ENCODE measurements at places on chromosomes 6 and 20. TPM values are rescaled to one million over a fixed set of nuclear protein-coding genes. Genes with fewer than 3 reads are reported as not detected.

DNA sequence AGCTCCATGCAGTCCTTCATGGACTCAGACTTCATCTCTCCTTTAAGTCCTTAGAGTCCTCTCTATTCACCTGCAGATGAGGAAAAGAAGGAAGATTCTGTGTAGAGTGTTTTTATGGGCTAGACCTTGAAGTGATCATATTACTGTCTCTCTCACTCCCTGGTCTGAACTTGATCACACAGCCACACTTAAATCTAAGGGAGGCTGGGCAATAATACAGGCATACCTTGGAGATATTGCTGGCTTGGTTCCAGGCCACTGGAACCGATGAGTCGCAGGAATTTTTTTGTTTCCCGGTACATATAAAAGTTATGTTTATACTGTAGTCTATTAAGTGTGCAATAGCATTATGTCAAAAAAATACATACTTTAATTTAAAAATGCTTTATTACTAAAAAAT is 59.2 kb upstream of the FOXO3 start:
- DNase-seq: no peak

Gene BPIFB1
- total RNA-seq: not detected

Gene C6orf47
- 15.8 TPM for total RNA-seq

- no peak for DNase-seq
Measured at GRCh38 chr6:99002831-99003230, 55.1 kb upstream of the FBXL4 start.

Gene TCP11
- total RNA-seq: not detected

- DNase-seq: no peak
Measured at GRCh38 chr6:142842418-142843261, 102.3 kb downstream of the HIVEP2 start.

Gene HSP90AB1
- total RNA-seq: 269 TPM

Gene CTCFL
- total RNA-seq: not detected

Gene EDN1
- total RNA-seq: 19.7 TPM

DNA sequence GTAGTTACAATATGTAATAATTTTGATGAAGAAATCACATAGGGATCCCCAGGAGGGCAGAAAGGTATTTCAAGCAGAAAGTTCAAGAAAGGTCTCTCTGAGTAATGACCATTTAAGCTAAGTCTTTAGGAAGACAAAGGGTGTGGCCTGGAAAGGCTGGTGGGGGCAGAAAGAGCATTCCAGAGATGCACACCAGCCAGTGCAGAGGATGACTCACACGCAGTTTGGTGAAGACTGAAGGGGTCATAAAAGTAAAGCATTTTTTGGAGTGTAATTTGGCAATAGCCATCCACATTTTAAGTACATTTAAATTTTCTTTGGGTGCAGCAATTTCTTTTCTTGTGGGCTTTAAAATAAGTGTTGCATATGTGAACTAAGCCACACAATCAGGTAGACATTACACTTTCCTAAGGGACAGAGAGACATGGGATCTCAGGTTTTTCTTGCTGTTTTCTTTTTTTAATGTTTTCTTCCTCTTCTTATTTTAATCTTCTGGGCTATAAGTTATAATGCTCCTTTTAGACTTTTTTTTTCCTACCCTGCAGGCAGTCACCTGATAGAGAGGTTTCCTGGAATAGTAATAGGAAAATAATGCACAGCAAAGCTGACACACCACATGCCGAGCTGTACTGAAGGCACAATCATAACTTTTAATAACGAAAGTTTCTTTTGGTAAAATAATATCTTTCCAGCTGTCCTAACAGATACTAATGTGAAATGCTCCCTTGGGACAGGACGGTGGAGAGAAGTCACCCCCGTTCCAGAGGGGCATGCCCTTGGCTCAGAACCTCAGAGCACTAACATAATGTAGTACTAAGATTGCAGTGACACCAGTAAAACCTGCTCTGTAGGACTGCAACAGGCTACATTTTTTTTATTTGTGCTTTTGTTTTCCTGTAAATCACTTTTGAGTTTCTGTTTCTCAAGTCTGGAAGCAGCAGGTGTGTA is 49.6 kb upstream of the PTPRK start:
- no peak for DNase-seq

- DNase-seq: peak; percentile 19
Measured at GRCh38 chr20:43040427-43040826, 149.3 kb downstream of the PTPRT start.

GRCh38 chr6:159974932-159975331 is 6.0 kb downstream of the IGF2R start:
- DNase-seq: no peak

GRCh38 chr6:6007366-6008088 is 802 bp upstream of the NRN1 start:
- DNase-seq: no peak

DNA sequence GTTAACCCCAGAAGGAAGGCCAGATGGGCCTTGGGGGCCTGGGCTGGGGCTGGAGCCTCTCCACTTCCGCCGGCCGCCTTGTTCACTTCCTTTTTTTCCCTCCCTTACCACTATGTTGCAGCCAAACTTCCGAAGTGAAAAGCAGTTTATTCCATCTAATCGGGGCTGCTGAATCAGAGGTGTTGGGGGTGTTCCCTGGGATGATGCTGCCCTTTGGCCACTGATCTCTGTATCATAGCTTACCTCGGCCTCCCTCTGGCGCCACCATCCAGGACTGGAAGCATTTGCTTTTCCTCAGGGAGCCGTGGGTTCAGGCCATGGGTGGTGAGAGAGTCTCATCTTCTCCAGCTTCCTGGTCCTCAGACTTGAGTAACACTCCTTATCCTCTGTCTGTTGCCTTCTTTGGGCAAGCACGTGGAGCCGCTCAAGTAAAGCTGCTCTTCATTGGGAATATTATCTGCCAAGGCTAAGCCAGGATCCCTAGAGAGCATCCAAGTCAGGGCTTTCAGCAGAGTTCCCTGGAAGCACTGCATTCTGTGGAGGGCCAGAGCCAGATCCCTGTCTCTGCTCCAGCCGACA is 39.6 kb downstream of the SLX4IP start:
- no peak for DNase-seq

DNA sequence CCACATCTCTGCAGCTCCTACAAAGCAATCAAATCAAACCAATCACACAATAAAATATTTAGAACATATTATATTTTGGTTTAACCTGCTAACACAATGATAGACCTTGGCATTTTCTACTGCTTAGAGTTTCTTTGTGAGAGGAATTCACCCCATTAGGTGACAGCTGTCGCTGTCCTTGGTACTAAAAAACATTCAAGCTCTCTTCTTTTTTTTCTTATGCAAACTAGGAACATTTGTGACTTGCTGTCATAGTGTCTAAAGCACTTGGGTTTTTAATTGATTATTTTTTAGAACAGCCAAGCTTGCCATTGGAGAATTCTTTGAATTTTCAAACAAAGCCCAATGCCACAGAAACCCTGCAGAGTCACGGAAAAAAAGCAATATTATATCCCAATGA is 46.4 kb downstream of the CNR1 start:
- DNase-seq: no peak

- DNase-seq: no peak
Measured at GRCh38 chr6:52418606-52419005, 1.5 kb upstream of the EFHC1 start.

- no peak for DNase-seq
Measured at GRCh38 chr6:33865478-33866077, 61.8 kb upstream of the MLN start.

Gene ZFP57
- total RNA-seq: not detected

DNA sequence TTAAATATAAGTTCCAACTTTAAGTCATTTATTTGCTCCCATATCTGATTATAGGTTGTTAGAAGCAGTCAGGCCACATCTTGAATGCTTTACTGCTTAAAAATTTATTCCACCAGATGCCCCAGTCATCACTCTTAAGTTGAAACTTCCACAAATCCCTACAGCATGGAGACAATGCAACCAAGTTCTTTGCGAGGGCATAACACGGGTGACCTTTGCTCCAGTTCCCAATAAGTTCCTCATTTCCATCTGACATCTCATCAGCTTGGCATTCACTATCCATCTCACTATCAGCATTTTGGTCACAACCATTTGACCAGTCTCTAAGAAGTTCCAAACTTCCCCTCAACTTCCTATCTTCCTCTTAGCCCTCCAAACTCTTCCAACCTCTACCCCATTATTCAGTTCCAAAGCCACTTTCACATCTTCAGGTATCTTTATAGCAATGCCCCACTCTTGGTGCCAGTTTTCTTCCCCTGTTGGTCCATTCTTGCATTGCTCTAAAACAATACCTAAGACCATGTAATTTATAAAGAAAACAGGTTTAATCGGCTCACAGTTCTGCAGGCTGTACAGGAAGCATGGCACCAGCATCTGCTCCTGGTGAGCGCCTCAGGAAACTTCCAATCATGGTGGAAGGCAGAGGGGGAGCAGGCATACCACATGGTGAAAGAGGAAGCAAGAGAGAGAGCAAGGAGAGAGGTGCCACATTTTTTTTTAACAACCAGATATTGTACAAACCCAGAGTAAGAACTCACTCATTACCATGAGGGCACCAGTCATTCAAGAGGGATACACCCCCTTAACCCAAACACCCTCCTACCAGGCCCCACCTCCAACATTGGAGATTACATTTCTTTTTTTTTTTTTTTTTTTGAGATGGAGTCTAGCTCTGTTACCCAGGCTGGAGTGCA is 15.9 kb upstream of the ITPR3 start:
- DNase-seq: no peak

DNA sequence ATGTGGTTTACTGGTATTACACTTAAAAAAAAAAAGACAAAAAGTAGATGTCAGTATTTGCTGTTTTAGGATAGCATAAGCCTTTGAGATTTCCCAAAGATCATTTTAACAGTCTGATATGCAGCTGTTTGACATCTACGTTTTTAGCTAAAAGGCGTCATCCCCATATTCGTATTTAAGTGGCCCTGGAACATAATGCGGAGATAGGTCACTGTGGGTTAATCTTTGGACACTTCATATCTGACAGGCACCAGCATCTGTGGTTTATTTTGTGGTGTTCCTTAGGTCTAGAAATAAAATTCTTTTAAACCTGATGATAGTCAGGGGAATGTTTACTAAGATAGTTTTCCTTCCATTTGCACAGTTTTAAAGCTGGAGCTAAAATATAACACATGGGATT is 313.7 kb downstream of the SOX4 start:
- no peak for DNase-seq

Gene DDO
- total RNA-seq: 1.3 TPM

- DNase-seq: no peak
Measured at GRCh38 chr6:146642921-146643320, 44.1 kb downstream of the ADGB start.

- no peak for DNase-seq
Measured at GRCh38 chr20:46674253-46675083, 14.8 kb downstream of the TP53RK start.

DNA sequence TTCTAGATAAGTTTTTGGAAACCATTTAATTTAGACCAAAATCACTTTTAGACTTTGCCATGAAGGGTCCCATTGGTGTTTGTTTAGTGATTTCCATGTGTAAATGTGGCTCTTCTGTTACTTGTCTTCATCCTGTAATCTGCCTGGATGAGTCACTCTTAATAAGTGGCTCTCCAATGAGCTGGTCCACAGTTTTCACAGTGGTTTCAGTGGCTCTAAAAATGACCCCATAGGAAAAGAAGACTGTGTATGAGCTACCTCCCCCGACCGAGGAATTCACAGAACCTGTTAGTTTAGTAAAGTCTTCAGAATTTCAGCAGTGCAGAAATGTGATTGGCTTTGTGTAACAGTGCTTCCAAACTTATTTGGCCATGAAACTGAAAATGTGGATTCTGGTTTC is 492.0 kb upstream of the MARCKS start:
- DNase-seq: no peak

Gene SLC25A27
- 36.8 TPM for total RNA-seq

Gene CABLES2
- total RNA-seq: 1.6 TPM

DNA sequence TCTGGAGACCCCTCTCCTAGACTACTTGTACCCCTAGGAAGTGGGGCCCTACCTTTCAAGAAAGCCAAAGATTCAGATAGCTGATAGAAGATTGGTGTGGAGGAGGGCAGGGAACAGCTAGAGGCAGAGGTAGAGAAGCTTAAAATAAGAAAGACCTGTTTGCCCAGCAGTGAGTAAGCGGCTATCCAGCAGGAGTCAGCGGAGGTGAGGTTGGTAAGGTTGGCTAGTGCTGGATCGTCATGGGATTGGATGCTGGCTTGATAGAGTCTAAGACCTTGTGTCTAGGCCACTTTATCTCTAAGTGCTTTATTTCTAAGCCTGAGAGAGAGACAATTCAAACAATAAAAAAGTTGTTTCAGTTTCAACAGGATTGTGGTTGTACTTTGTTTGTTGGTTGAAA is 19.1 kb downstream of the ANKS1A start:
- no peak for DNase-seq

DNA sequence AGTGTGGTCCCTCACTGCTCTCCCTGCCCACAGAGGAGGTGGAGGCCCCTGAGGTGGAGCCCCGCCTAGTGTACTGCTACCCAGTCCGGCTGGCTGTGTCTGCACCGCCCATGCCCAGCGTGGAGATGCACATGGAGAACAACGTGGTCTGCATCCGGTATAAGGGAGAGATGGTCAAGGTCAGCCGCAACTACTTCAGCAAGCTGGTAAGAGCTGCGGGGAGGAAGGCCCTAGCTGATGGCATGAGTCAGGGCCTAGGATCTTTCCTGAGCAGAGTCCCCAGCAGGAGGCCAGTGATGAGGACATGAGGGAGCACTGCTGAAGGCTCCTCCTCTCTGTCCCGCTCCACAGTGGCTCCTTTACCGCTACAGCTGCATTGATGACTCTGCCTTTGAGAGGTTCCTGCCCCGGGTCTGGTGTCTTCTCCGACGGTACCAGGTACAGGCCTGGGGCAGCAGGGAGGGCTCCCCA is 11.2 kb downstream of the PCIF1 start:
- peak; percentile 44 for DNase-seq

GRCh38 chr6:101544286-101544685 is 150.8 kb downstream of the GRIK2 start:
- no peak for DNase-seq

- no peak for DNase-seq
Measured at GRCh38 chr20:49052334-49052733, 6.2 kb downstream of the CSE1L start.

Gene KCNK16
- not detected for total RNA-seq

DNA sequence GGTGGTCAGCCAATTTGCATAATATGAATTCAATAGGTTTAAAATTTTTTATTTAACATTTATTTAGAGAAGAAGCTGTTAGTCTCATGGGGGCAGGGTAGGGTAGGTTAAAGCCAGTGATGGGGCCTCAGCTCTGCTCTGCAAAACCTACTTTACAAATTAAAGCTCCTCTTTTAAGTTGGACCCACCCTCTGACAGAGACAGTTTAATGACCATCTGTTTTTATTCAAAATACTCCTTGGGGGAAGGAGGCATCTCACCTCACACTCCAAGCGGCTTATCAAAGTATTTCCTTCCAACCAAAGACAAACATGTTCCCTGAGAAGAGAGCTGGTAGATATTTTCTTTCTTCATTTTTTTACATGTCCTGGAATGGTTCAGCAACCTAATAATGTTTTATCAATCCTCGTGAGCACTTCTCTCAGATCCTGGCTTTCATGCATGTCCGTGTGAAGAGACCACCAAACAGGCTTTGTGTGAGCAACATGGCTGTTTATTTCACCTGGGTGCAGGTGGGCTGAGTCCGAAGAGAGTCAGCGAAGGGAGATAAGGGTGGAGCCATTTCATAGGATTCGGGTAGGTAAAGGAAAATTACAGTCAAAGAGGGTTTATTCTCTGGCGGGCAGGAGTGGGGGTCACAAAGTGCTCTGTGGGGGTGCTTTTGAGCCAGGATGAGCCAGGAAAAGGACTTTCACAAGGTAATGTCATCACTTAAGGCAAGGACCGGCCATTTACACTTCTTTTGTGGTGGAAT is 184.7 kb downstream of the GJA1 start:
- no peak for DNase-seq

All from body of pancreas (tissue), 4 donors.